H54 (cell line): ENCODE measurements at places on chromosomes 1 and 21.

DNA sequence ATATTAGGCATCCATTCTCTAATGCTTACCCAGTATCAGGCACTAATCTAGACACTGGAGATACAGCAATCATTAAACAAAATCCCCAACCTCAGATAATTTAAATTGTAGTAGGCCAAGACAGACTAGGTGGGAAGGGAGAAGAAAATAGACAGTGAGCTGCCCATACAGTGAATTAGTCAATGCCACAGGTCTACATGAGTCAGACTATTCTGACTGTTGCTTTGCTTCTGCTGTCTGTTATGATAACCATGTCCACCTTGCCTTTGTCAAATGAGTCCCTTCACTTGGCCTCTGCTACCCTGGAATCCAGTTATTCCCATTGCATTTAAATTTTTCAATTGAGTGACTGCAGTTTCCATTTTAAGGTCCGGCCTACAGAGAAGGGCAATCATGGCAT is 59.5 kb downstream of the PIK3R3 start:
- no peak for DNase-seq

GRCh38 chr1:192832492-192832891 is 23.7 kb downstream of the RGS2 start:
- DNase-seq = no peak

DNA sequence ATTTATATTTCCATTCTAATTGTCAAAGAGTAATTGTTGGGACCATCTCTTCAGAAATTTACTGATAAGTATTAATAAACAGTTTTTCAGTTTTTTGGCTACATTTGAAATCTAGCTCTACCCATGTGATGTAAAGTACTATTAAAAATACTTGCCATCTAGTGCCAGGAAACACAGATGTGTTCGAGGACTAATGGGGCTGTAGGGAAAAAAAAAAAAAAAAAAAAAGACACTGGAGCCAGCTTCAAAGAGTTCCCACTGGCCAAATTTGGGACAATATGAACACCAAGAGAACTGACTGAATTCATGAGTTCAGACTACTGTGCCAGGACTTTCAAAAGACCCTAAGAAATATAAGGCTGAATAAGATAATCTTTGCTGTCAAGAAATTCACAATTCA is 65.2 kb upstream of the GFI1 start:
- no peak for DNase-seq

DNA sequence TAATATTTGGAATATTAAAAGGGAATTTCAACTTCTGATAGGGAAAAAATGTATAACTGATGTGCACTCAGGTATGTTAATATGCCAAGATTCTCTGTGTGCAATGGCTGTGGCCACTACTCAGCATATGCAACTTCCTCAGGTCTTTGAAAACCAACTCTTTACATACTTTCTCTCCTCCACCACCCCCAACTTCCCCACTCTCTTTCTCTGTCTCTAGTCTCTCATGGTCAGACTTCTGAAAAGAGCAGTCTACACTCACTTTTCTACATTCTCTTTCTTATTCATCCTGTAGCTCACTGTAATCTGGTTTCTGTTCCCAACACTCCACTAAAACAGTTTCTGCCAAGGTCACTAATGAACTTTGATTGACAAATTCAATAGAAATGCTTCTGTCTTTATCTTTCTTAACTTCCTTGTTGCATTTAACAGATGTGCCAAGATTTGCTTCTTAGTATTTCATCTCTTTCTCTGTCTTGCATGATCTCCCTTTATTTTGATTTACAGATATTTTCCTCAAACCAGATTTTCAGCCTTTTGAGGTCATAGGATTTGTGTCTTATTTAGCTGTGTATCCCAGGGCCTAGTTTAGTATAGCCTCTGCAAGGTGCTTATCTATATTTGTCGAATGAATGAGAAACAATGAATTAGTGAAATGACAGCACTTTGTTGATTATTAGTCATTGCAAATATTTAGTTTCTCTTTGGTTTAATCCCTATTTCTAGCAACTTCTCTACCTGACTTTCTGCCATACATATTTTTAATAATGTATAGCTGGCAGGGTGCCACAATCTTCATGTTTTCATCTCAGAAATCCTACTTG is 168.9 kb downstream of the LMO4 start:
- no peak for DNase-seq

DNA sequence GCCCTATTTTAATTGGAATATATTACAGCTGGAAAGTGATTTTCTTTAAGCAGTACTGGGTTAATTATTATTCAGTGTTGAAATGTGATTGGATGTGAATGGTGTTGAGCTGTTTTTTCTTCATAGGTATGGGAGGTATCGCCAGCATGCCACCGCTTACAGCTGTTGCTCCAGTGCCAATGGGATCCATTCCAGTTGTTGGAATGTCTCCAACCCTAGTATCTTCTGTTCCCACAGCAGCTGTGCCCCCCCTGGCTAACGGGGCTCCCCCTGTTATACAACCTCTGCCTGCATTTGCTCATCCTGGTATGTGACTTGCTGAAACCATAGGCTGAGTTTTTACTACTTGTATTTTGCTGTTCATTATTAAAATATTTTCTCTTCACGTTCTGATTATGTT is 107.7 kb downstream of the ITSN1 start:
- DNase-seq = no peak

- DNase-seq = no peak
Observed at GRCh38 chr1:99619583-99619982, 26.3 kb upstream of the PALMD start.

DNA sequence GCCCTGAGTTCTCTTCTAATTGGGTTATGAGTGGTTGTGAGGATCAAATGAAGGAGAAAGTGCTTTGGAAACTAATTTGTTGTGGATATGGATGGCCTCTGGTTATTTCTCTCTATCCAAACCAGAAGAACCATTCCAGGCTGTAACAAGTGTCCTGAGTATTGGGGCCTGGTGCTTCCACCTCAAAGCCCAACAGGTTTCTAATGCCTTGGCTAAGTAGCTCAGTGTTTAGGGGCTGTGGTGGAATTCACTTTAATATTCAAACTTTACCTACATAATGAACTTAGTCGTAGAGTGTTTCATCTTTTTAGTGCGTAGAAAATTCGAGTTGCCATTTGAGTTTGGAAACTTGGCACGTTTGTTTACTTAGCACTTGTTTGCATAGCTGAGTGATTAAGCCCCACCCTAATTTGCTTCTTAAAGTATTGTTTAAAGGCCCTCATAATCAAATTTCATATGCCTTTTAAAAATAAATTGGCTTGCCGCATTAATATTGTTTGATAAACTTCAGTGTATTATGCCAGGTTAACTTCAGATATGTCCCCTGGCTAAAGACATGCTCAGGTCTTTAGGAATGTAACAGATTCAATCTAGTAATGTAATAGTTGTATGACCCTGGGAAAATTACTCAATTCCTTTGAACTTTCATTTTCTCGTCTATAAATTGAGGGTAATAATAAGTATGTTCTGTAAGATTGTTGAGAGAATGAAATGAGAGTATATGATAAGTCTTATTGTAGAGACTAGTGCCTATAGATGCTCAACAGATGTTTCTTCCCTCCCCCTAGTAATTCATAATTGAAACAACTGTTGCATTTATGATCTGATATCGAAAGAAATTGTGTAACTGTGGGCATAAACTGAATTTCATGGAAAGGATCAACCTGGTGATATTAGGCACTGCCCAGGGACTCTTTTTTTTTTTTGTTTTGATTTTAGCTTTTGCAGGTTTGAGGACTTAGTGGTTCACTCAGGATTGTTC is 1.6 kb downstream of the AGO4 start:
- DNase-seq = no peak

GRCh38 chr1:108575375-108575774 is 15.5 kb downstream of the EEIG2 start:
- no peak for DNase-seq

DNA sequence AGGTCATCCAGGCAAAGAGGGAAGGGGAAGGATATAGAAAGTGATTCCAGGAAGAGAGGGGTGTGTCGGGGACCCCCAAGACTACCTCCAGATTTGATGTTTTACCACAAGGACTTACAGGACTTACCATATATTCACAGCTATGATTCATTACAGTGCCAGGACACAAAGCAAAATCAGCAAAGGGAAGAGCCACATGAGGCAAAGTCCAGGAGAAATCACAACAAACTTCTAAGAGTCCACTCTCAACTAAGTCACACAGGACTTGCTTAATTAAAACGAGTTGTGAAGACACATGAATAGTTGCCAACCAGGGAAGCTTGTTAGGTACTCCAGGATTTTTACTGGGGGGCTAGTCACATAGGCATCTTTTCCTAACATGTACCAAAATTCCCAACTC is 217.3 kb downstream of the TTLL7 start:
- DNase-seq = no peak

DNA sequence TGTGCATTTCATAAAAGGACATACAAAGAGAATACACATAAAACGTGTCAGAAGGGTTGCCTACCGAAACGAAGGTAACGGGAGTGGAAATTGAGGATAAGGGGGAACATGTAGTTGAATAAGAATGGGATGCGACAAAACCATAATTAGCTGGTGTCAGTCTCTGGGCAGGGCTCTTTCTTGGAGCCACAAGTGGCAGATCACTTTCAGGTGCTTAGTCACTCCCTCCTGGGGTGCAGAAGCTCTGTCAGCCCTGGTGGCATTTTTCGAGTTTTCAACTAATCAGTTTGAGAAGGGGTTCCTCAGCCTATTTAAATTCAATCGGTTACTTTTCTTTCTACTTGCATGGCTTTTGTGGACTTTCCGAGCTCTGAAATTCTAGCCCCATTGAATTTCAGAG is 133.9 kb upstream of the IGSF21 start:
- no peak for DNase-seq

DNA sequence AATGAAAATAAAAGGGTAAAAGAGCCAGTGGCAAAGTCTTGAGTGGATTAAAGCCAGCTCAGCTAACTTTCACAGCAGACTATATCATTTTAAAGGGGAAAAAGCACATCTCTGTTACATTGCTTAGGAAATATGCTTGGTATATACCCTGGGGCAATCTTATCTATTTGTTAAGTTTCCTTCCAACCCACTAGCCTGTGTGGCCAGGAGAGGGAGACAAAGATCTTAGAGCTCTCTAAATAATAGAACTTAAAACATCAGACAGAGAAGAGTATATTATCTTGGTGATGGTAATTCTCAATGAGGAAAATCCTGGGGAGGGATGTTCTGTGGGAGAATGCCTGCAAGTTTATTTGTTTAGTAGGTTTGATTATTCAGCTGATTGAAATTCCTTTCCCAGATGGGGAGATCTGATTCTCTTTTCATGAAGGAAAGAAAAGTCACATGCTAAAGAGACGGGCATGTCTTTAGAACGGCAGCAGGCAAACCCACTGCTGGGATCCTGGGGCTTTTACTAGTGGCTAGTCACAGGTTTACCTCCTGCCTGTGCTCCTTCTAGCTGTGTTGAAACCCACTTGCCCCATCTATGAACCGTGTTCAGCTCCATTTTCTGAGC is 3.6 kb downstream of the KCNE2 start:
- DNase-seq = peak; percentile 61
